GM20000 (cell line): ENCODE measurements at places on chromosomes 12 and 14.

GRCh38 chr12:45668641-45669040 is 60.9 kb upstream of the ARID2 start:
- DNase-seq, result no peak

DNA sequence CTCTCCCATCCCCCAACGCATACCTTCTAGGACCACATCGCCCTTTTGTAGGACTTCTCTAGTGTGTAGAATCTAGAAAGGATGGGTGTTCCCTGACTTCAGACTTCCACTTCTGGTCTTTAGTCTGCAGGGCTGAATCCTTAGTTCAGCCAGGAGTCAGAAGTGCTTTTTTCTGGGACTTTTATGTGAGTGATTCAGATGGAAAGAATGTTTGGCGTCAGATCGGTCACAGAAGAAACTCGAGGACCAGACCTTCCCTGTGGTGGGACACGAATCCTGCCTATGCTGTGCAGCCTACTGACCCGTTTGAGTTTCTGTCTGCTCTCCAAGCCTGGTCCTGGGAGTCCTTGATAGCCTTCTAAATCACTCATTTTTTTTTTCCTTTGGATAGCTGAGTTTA is 165.4 kb upstream of the SSTR1 start:
- DNase-seq, result no peak

- no peak for DNase-seq
Measured at GRCh38 chr12:70448371-70448770, 82.3 kb downstream of the KCNMB4 start.

DNA sequence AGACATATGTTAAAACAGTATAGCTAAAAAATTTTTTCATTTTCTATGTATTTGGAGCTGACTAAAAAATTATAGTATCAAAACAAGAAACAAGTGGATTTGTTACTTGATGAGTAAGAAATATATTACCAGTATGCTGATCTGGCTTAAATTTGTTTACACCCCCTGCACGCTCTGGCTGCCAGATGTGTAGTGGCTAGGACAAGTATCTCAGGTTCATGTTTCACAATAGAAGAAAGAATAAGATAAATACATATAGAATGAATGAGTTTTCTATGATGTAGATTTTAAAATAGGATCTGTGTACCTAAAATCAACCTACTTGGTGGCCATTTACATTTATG is 13.1 kb downstream of the NAA30 start:
- DNase-seq, result no peak

- DNase-seq, result no peak
Measured at GRCh38 chr12:30725739-30726138, 29.0 kb downstream of the CAPRIN2 start.

DNA sequence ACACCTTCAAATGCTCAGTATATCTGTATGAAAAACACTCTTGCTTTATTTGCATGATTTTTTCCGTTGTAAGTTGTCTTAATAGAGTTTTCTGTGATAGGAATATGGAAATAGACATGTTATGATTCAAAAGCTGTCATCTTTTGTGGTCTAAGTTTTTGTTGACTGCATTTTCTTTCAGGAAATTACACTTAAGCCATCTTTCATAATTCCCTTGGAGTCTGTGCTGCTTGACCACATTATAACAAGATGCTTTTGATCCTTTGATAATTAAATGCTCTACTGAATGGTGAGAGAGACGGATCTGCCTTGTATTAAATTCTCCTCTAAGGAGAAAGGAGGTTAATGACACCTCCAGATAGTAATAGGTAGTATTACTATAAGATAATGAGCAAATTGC is 272.8 kb upstream of the DAAM1 start:
- no peak for DNase-seq

DNA sequence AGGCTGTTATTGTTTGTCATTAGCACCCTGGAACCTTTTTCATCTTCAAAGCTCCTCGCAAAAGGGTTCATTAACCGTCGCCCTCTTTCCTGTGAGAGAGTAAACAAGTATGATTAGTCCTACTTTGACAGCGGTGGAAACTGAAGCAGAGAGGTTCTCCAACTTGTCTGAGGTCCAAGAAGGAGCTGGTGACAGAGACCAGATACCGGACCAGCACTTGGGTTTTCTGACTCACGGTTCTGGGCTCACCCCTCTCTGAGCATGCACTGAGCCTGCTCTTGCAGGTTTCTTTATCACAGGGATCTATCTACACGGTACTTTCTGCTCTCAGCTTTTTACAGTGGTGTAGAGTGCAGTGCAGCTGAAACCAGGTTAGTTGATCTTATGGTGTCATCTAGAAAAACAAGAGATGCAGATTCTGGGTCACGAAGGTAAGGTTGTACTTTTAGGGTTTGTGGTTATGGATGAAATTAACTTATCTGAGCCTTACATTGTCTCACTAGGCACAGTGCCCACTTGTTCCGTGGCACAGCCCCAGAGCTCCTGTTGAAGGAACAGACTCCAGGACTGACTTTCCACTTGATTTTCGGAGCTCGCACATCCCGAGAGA is 62.1 kb downstream of the PPP2R5C start:
- no peak for DNase-seq

DNA sequence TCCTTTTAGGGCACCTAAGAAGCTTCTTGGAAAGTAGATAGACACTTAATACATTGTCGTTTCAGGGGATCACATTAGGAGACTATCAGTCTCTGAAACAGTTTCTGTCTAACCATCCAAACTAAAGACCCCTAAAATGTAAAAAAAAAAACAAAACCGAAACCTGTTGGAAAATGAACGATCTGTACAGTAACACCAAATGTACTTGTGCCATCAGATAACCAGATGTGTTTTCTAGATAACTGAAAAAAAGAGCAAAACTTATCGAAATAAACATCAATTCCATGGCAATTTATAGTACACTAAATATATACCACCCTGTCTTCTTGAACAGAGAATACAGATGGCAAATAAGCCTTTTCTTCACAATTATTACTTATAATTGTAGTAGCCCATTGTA is 2.1 kb downstream of the LDHB start:
- DNase-seq, result no peak

DNA sequence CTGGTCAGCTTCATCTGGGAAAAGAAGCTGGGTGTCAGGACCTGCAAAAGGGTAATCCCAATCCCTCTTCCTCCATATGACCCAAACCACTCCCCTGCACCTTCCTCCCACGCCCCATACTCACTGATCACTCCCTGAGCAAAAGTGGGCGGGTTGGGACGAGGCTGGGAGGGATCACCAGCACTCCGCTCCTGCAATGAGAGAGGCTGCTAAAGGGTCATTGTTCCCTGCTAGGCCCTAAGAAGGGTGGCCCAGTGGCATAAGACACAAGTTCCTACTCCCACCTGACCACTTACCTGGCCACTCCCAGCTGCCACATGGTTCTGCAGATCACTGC is 15.7 kb upstream of the PRKAG1 start:
- no peak for DNase-seq

DNA sequence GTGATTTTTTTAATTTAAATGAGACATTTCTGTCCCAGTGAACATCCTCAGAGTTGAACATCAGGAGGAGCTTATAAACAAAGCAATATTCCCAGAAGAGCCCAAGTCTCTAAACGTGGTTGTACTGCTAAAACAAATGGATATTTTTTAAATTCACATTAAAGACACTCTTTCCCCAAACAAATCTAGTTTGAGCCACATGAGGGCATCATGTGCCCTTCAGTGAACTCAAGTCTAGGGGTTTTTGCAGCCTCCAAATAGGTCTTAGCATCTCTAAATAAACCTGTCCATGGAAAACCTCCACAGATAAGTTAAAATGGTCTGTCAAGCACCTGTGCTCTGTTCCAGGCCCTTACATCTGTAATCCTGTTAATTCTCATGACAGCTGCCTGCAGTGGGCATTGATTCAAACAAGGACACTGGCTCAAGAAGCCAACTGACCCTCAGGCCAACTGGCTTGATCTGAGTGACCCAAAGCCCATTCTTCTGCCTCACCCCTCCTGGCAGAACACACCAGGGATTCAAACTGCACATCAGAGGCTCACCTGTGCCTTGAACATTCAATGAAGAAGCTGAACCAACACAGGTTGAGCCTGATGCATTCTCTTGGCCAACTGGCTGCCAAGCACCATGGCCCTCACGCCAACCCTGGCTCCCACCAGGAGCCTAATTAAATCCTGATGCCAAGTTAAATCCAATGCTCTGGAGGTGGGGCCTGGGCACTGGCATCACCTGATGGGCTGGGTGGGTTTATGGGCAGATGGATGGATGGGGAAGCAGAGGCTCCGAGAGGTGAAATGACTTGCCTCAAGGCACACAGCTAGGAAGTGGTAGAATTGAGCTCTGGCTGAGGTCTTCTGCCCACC is 8.6 kb downstream of the ISCU start:
- DNase-seq, result no peak

DNA sequence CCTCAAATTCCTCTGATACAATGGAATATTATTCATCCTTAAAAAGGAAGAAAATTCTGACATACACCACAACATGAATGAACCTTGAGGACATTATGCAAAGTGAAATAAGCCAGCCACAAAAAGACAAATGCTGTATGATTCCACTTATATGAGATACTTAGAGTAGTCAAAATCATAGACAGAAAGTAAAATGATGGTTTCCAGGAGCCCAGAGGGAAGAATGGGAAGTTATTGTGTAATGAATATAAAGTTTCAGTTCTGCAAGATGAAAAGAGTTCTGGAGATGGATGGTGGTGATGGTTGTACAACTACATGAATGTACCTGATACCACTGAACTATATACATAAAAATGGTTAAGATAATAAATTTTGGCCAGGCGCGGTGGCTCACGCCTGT is 18.3 kb downstream of the VWF start:
- no peak for DNase-seq

DNA sequence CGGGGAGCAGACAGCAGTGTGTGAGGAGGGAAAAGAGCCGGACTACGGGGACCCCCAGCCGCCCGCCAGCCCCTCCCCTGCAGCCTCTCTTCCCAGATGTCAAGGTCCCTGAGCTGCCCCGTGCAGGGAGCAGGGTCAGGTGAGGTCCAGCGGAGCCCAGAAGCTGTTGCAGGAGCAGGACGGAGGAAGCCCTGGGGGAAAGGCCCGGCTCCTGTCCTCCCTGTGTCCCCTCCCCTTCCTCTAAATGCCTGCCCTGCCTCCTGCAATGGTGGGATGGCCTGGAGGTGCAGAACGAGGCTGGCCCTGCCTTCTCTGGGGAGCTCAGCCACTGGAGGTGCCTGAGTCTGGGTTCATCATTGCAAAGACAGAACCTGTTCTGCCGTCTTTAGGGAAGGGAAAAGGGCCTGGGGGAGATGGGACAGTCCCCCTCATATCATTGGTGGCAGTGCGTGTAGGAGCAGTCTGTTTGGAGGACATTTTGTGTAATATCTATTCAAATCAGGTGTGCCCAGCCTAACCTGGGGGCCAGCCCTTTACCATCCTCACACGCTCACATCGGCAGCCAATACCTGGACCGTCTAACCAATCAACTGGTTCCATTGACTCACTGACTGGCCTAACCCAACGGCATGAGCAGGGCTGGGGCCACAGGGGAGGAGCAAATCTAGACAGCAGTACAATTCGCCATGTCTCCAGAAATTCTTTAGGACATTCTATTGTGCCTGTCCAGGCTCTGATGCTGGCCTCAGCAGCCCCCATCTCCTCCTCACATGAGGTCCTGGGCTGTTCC is 364.1 kb upstream of the SFSWAP start:
- no peak for DNase-seq

GRCh38 chr12:76410781-76411180 is 62.6 kb upstream of the BBS10 start:
- DNase-seq, result no peak

- no peak for DNase-seq
Measured at GRCh38 chr12:26721800-26722199, 111.2 kb downstream of the ITPR2 start.

- no peak for DNase-seq
Measured at GRCh38 chr12:24546084-24546483, 402.8 kb downstream of the BCAT1 start.

- peak; percentile 49 for DNase-seq
Measured at GRCh38 chr14:95527387-95528002, 7.4 kb upstream of the GLRX5 start.

DNA sequence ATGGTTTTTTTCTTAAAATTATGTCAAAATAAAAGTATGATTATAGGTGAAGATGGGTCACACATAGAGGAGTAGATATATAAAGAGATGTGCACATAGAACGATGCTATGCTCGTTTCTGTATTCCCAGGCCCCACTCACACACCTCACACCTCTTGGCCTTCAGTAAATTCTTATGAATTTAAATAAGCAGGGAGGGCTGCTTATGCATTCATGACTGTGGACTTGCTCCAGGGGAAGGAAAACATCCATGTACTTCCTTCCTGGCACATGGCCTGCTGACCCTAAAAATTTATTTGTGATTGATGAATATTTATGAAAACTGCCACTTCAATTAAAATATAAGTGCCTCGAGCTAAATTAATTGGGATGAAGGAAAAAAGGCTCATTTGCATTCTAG is 1306.7 kb upstream of the TMEM132C start:
- no peak for DNase-seq

DNA sequence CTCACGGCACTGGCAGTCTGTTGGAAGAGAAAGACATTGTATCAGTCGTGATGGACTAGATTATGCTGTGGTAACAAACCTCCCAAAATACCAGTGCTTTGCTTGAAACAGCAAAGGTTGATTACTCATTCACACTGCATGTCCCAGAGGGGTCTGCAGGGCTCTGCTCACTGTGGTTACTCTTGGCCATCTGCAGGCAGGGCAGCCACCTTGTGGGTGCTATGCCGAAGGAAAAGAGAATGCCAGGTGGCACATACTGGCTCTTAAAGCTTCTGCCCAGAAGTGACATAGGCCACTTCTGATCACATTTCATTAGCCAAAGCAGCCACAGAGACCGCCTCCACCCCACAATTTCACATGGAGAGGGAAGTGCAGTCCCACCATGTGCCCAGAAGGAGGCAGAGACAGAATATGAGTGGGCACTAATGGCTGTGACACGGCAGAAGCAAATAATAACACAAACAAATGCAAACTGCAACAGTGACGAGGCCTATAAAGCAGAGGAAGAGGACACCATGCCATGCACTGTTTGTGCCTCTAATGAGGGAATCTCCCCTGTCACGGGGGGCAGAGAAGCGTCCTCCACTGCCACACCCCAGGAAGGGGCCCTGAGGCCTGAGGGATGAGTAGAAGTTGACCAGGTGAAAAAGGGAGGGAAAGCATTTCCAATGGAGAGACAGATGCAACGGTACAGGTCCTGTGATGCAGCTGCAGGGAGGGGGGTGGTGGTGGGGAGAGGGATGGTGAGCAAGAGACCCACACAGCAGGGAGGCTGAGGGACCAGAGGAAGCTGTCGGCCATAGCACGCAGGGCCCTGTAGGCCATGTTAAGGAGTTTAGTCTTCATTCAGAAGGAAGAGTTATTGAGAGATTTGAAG is 51.7 kb upstream of the KICS2 start:
- peak; percentile 25 for DNase-seq

DNA sequence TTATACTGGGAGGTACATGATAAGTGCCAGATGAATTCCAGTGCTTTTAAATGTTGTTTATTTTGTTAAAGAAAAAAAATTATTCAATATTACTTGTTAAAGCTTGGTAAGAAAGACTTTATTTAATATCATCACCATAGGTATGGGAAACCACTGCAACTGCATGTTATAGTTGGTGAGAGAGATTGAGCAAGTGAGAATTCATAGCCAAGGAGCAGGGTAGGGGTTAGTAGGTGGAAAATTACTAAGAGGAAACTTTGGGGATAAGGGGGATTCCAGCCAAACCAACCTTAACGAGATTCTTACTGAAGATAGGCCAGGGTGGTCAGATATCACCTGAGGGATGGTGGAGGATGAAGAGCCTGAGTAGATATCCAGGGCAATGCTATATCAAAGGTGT is 38.4 kb downstream of the SLC16A7 start:
- no peak for DNase-seq

- DNase-seq, result no peak
Measured at GRCh38 chr12:118391424-118391823, 15.1 kb downstream of the SUDS3 start.
